Ammon's horn (tissue), 1 donor: ENCODE measurements at places on chromosomes 16 and 17.

DNA sequence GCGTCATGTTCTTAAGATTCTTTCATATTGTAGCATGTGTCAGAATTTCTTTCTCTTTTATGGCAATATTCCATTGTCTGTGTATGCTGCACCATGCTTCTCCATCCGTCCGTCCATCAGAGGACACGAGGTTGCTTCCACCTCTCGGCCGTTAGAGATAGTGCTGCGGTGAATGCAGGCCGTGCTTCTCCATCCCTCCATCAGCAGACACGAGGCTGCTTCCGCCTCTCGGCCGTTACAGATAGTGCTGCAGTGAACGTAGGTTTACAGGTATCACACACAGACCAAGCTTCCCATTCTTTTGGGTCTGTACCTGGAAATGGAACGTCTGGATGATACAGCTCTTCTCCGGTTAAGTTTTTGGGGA lies 113.5 kb downstream of the CMIP start:
- no peak for DNase-seq

GRCh38 chr16:87541147-87541871 lies 48.5 kb upstream of the ZCCHC14 start:
- DNase-seq = peak; percentile 47

DNA sequence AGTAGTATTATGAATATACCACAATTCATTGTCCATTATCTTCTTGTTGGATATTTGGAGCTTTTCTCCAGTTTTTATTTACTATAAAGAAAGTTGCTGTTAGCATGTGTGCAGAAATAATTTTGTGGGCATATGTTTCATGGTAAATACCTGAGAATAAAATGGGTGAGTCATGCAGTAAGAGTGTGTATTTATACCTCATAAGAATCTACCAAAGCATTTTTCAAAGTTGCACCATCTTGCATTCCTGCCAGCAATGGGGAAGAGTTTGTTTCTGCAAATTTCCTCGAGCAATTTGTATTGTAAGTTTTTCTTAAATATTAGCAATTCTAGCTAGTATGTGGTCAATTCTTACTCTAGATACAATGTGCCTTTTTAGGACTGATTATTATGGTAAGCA lies 7.9 kb upstream of the MON1B start:
- no peak for DNase-seq

GRCh38 chr17:2680961-2681360 lies 30.6 kb downstream of the CLUH start:
- DNase-seq = no peak

GRCh38 chr17:10683853-10684252 lies 13.5 kb downstream of the SCO1 start:
- no peak for DNase-seq

- no peak for DNase-seq
These were observed 18.8 kb downstream of the GRB7 start for GRCh38 chr17:39756380-39757079.

DNA sequence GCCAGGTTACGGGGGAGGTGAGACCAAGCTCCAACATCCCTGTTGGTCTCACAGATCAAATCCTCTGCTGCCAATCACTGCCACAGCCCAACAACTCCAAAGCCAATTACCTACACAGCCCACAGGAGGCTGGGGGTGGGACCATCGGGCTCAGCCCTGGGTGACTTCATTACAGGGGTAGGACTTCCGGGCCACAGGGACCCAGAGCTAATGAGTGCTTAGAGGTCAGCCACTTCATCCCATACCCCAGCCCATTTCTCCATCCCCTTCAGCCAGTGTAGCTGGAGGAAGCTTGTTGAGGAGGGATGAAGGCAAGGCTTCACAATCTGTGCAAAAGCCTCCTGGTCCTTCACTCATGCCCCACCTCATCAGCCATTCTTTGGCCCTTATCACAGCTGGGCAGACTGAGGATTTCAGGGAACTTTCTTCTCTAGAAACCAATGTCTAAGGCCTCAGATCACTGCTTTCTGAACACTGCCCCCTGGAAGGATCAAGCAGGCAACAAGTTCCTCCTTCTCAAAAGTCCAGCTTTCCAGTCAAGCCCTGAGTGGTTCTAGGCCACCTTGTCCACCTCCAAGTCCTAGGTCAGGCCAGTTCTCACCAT lies 5.8 kb downstream of the FOXN1 start:
- no peak for DNase-seq
